ENCODE measurements at places on chromosomes 3 and 15.
A peak's percentile ranks its signal among the peaks of the same experiment; 100 is the strongest.

DNA sequence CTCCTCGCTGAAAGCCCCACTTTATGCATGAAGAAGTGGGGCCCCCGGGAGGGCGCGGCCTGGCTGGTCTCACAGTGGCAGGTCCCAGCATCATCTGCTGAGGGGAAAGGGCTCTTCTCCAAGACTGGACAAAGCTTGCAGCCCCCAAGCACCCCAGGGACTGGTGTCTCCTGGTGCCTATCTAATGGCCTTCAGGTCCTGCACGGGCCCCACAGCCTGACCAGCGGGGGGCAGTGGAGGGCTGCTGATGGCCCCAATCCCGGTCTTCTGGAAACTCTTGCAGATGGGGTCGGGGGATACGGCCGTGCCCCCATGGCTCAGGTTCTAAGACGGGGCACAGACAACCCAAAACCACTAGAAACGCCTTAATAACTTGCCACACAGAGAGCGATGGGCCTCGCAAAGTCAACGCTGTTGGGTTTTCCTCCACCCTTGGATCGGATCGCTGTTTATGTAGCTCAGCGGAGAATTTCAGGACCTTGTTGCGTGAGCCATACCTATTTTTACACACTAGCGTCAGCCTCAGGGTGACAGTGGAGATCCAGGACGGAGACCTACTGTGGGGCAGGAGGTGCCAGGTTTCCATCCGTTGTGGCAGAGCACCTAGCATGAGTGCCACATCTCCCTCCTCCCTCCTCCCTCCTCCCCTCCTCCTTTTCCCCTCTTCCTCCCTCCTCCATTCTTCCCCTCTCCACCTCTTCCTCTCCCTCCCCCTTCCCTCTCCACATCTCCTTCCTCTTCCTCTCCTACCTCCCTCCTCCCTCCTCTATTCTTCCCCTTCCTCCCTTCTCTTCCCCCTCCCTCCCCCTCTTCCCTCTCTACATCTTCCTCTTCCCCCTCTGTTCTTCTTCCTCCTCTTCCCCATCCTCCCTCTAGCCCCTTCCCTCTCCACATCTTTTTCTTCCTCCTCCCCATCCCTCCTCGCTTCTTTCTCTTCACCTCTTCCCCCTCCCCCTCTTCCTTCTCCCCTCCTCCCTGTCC is 79.3 kb upstream of the ALDH1L1 start:
- peak; percentile 35 for DNase-seq

GRCh38 chr3:129628169-129628522 is 21.7 kb upstream of the PLXND1 start:
- no peak for DNase-seq

DNA sequence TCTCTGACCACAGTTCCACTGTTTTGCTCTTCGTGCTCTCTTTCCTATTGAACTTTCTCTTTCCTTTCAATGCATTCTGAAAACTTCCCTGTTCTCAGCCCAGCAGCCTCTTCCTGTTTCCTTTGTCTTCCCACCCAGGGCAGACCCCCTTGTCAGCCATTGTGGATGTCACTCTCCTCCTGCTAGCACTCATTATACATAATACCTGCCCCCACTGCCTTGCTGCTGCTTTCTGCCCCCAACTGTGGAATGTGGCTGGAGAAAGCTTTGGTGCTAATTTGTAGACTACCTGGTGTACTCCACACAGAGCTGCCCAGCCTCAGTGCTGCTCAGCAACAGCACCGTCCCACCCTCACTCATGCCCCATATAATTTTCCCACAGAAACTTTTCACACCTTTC is 80.2 kb downstream of the CHCHD6 start:
- DNase-seq, result no peak

DNA sequence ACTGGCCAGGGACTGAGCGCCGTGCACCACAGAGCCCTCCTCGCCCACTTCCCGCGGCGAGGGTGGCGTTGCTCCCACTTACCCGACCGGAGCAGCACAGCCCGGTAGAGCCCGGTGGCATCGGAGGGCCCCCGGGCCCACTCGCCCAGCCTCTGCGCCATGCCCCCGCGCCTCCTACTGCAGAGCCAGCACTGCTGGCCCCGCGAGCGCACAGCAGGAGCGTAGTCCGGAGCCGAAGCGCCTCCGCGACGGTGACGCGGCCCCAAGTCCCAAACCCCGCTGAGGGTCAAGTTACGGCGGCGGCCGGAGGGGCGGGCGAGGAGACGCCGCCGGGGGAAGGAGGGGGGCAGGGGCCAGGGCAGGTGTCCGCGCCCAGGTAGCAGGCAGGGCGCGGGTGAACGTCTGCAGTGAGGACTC is 9.6 kb upstream of the FAM107A start:
- no peak for DNase-seq

DNA sequence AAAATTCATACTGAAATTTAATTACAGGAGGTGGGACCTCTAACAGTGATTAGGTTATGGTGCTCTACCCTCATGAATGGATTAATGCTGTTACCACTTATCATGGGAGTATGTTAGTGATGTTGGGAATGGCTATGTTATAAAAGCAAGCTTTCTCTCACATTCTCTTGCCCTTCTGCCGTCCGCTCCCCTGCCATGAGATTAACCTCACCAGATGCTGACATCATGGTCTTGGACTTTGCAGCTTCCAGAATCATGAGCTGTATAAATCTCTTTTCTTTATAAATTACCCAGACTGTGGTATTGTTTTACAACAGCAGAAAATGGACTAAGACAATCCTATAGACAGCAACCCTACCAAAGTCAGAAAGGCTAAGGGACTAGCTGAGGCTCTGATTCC is 884.8 kb downstream of the FHIT start:
- DNase-seq, result no peak

DNA sequence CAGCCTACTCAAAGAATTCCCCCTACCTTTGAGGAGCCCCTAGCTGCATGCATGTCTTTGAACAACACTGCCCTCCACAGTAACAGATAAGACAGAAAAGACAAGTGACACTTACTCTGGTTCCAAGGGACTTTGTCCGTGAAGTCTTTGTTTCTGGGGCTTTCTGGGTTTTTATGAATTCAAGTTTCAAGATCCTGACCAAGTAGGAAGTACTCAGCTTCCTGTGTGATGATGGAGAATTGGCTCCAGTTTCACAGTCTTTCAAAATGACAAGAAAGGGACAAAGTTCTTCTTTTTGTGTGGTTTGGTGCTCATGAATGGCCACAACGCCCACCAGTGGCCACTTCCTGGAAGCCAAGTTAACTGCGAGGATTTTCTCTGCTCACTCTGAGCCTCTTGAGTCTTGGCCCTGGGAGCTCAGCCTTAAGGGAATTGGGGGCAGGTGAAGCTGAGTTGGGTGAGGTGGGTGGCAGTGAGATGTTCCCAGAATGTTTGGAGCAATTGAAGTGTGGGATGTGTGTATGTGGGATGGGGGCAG is at the start of gene CCR1:
TSS of gene CCR1 (minus strand) at position 147 of the 538 bp plus-strand sequence. CDS start 4,000 bp downstream, outside the sequence.
- DNase-seq, result peak; percentile 32

- no peak for DNase-seq
Measured at GRCh38 chr15:92610101-92610520, 45.5 kb downstream of the FAM174B start.

- DNase-seq, result no peak
Measured at GRCh38 chr3:97464035-97464434, 300.5 kb upstream of the ARL6 start.

All from OCI-LY7 (cell line).